ENCODE measurements at places on chromosomes 13 and 19.

GRCh38 chr19:51560339-51560738 is 10.7 kb upstream of the ZNF175 start:
- no peak for DNase-seq

DNA sequence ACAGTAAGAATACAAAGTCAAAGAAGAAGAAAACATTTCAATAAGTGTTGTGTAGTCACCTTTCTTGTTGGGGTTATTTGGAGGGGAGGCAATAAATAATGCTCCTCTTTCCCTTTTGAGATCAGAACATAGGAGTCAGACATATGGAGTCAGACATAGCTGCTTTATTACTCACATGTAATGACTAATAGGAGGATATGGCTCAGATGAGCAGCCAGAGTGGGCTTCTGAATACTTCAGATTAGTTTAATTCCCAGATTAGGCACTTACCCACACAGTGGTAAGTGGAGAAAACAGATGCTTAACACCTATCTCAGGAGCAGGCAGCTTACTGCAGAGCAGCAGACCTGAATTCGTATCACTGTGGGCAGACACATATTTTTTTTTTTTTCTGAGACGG is 31.7 kb upstream of the C1QTNF9B start:
- no peak for DNase-seq

- no peak for DNase-seq
Measured at GRCh38 chr13:79779761-79780160, 298.8 kb downstream of the NDFIP2 start.

DNA sequence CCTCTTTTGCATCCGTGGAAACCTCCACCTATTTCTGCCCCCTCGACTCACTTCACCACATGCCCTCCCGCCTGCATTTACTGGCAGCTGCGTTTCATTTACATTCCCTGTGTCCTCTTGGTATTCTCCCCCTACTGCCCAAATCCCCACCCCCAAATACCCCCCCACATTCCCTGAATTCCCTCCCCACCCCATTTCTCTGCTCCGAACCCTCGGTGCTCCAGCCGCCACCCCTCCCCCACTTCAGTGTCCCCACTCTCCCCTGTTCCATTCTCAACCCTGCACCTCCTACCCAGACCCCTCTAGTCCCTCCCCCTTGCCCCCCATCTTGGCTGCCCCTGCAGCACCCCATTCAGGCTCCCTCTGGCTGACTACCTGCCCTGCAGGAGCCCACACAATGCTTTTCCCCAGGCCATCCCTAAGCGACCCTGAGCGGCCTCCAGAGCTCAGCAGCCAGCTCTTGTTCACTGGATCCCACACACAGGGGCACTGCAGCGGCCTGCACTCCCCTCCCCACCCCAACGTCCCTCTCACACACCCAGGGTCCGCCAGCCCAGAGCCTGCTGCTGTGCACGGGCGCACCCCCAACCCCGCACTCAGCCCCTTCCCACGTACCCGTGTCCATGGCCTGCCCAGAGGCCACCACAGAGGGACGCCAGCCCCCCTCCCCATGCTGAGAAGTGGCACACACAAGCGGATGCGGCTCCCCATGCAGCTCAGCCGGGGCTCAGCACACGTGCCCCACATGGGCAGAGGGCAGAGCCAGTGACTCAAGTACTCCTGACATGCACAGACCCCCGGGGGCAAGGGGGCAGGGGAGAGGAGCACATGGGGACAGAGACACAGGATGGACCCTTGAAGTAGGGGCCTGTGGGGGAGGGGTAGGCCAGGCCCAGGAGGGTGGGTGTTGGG is 26.3 kb downstream of the SHANK1 start:
- no peak for DNase-seq

DNA sequence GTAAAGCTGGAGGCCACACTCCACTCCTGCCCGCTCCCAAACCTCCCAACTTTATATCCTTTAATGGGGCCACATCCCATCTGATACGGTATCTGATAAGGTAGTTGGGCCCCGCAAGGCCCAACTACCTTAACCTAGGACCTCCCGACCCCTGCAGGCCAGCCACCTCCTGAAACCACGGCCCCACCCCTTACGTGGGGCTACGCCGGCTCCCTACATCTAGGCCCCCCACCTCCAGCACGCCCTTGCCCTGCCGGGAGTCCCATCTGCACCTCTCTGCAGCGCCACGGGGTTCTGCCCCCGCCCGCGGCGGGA is 2.2 kb downstream of the IGFLR1 start:
- DNase-seq = no peak

DNA sequence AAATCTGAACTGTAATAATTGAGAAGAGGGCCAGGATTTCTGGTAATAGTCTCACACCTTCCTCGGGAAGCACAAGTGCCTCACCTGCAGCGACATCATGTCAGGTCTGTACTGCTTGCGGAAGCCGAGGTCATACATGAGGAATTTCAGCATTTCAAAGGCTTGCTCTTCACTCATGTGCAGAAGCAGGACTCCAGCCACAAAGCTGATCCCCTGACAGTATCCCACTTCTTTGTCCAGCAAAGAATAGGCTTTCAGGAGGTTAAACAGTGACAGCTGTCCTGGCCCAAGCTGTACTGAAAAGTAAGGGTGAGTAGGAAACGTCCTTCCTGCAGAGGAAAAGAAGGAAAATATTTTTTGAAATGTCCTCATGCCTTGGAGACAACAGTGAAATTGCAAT is 182.7 kb downstream of the TBC1D4 start:
- no peak for DNase-seq

GRCh38 chr19:10936661-10937084 is 8.1 kb downstream of the TIMM29 start:
- peak; percentile 63 for DNase-seq

DNA sequence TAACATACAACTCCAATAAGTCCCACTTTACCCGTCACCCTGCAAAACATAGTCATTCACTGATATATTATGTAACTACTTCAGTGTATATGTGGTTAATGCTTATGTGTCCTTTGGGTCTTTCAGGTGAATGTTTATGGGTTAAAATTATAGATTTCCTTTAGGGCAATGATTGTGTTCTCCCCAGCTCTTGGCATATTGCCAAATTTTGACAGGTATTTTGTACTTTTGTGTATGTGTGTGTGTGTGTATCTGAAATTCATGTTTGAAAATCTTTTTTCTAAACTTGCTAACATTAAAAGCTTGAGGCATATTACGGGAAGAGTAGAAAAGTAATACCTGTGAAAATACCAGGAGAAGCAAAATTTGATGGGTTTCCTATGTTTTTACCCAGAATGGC is 8.2 kb downstream of the CDK8 start:
- DNase-seq = no peak

DNA sequence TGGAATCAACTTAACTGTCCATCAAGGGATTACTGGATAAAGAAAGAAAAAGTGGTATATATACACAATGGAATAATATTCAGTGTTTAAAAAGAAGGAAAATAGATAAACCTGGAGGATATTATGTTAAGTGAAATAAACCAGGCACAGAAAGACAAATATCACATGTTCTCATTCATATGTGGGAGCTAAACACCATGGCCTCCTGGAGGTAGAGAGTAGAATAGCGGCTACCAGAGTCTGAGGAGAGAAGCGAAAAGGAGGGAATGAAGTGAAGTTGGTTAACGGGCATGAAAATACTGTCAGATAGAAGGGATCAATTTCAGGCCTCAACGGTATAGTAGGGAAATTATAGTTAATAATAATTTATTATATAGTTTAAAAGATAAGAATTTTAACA is 147.5 kb upstream of the OBI1 start:
- no peak for DNase-seq

GRCh38 chr19:48578891-48579290 is 26.9 kb downstream of the SULT2B1 start:
- DNase-seq = no peak

GRCh38 chr19:401866-402511 is 7.0 kb downstream of the C2CD4C start:
- DNase-seq = no peak

DNA sequence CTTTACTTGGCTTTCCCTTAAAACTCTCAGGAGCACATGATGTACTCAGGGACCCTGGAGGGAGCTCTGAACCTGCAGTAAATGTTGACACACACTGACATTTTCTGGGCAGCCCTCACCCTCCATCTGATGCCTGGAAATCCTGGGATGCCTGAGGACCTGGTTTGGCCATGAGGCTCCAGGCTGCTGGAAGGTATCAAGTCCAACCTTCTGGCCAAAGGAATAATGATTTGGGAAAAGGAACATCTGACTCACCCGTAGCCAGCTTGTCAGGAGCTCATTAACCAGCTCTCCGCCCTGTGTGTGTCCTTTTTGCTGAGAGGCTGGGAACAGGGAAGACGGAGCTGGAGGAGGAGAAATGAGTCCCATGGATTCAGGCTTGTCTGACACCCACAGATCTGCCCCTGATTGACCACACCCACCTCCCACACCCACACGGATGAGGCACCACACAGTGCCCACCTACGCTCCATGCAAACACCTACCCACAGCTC is 10.3 kb downstream of the ZNF558 start:
- no peak for DNase-seq

DNA sequence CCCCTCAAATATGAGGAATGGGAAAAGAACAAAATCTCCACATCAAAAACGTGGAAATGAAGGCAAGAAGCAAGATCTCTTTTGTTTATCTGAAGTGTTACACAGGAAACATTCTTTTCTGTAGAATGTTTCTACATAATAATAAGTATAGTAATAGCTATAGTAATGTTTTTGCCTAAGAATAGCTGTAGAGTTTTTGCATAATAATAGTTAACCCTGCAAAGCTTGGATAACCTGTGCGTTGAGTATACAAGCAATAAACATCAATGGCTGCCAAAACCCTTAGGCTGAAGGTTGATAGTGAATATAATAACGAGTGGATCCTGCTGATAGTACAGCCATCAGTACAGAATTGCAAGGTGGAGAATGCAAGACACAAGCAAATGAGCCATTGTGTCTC is 11.1 kb upstream of the LILRA5 start:
- DNase-seq = no peak

- DNase-seq = no peak
Measured at GRCh38 chr19:37817180-37817981, 38.0 kb upstream of the ZNF573 start.

DNA sequence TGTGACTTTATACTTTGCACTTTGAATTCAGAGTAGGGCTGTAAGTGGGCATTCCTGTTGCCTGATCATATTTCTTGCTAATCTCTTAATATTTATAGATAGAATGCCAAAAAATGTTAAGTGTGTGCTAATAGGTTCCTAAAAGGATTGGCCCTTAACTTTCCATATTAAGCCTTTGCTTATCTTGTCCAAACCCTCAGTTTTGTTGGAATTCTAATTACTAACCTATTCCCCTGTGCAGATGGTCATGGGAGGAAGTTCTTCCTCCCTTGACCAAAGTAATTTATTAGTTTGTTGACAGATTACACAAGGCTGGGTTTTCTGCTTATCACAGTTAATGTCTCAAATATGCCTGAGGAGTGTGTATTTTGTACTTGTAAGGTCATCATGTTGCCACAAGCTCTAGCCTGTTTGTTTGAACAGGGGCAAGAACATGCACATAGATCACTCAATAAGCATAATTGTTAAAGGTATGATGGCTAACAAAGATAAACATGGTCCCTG is 541.1 kb upstream of the SPRY2 start:
- no peak for DNase-seq

DNA sequence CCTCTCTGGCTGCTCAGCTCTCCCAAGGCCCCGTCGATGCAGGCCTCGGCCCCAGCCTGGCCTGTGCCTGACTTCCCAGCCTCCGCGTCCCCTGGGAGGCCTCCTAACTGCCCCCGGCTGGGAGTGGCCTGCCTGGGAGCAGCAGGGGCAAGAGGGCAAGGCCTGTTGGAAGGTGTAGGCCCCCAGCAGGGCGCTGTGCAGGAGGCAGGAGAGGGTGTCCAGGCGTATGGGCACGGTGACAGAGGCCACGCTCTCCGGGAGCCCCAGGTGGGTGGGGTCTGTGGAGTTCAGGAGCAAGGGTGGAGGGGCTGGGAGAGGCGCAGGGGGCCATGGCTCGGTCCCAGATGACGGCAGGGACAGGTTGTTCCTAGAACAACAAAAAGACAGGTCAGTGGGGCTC is 1.2 kb downstream of the C19orf84 start:
- DNase-seq = no peak

DNA sequence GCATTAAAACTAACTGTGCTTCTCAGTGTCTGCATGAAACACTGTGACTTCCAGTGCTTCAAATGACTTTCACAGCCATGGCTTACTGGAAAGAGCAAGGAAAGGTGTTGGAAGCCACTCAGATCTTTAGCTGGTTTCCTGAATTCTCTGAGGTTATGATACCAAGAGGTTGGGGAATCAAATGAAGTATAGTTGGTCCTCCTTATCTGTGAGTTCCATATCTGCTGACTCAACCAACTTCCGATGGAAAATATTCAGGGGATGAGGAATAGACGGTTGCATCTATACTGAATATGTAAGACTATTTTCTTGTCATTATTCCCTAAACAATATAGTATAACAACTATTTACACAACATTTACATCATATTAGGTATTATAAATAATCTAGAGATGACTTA is 32.4 kb downstream of the EPSTI1 start:
- DNase-seq = no peak

GRCh38 chr13:33446821-33447725 is 161.5 kb upstream of the STARD13 start:
- DNase-seq = no peak

GRCh38 chr19:31676271-31677004 is 327.2 kb upstream of the TSHZ3 start:
- peak; percentile 3 for DNase-seq

GRCh38 chr13:43802511-43802910 is 15.7 kb upstream of the ENOX1 start:
- DNase-seq = no peak

DNA sequence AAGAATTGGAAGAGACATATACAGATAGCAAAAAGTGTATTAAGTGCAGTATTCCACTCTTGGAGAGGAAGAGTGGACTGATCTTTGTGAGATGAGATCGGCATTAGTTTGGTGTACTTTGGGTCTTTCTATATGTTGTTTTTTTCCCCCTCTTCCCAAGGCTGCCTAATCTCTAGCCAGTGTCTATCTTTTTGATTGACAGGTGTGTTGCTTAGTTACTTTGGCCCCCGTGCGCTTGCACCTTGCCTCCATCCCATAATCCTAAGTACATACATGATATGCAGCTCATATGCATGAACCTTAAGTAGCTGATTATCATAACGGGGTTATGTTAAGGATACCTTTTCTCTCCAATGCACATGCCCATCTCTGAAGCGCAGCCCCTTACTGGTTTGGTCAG is 4.3 kb upstream of the SLC7A10 start:
- no peak for DNase-seq

DNA sequence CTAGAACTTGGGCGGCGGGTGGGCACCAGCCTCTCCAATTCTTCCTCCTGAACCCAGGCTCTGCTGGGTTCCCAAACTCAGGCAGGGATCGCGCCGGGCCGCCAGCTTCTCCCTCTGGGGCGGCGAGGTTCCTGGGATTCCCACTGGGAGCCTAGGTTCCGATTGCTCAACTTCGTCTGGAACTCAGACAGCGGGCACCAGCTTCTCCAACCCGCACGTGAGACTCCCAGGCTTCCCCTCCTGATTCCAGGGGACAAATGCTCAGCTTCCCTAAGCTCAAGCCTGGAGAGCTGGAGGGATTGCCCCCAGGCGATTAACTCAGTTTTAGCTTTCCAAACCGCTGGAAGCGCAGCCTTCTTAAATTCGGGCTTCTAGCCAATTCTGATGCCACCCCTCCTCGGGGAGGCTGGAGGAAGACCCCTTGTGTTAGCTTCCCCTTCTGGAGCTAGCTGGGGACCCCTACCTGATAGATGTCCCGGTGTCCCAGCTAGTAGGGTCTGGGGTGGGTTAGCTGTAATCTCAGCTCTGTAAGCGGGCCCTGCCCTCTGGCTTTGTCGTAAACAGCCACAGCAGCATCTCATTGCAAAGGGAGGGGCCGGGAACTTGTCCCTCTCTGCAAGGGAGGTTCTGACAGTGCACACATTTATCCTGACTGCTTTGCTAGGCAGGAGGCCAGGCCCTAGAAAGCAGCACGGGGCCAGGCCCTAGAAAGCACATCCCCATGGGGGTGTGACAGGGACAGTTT is 671 bp downstream of the MCOLN1 start:
- no peak for DNase-seq

Data from activated CD4-positive, alpha-beta T cell treated with anti-CD3 and anti-CD28 coated beads, Interleukin-2, Interleukin-4, amounts not matched to agents 100 ng/mL and 50 ng/mL, durations not matched to agents 16 hours and 8 hours (primary cell).